ENCODE measurements at places on chromosomes 3 and 15.

DNA sequence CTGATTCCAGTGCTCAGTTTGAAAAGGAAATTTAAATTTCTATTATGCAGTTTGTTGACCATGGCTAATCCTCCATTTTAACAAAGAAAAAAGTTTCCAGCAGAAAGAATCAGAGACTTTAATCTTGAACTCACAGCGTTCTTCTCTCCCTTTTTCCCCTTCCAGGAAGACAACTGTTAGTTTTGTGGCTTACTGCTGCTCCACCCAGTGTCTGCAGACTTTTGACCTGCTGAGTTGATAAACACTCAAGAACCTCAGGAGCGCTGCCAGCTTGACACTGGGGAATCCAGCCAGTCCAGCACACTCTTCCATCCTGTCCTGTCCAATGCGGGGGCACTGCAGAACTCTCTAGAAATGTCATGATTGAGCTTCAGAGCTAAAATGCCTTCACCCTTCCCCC is 134.6 kb downstream of the LRRC28 start:
- DNase-seq = no peak

DNA sequence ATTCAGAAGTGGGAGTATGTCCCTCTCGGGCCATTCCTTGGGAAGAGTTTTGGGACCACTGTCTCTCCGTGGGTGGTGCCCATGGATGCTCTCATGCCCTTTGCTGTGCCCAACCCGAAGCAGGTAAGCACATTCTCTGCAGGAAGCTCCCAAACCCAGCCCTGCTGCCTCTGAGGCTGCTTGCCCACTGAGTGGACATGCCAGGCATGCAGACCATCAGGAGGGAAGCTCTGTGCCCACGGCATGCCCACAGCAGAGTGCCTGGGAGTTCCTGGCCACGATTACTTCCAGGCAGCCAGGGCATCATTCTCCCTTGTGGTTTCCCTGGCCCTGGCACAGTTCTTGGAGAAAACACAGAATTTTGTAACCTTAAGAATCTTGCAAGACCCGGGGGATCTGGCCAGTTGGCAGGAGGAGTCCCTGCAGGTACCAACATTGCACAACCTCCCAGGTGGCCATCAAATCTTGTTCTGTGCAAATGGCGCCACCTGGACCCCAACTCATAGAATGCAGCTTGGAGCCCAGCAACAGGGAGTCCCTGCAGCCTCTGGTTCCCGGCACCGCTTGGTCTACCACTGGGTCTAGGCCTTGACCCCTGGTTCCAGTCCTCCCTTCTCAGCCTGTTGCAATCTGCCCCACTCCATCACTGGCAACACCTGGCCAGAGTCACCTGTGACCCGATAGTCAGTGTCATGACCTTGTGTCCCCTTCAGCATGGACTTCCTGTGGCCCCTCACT is 20.4 kb downstream of the FAH start:
- peak; percentile 34 for DNase-seq

- no peak for DNase-seq
These were observed 7.3 kb downstream of the MYO5C start for GRCh38 chr15:52288051-52288942.

DNA sequence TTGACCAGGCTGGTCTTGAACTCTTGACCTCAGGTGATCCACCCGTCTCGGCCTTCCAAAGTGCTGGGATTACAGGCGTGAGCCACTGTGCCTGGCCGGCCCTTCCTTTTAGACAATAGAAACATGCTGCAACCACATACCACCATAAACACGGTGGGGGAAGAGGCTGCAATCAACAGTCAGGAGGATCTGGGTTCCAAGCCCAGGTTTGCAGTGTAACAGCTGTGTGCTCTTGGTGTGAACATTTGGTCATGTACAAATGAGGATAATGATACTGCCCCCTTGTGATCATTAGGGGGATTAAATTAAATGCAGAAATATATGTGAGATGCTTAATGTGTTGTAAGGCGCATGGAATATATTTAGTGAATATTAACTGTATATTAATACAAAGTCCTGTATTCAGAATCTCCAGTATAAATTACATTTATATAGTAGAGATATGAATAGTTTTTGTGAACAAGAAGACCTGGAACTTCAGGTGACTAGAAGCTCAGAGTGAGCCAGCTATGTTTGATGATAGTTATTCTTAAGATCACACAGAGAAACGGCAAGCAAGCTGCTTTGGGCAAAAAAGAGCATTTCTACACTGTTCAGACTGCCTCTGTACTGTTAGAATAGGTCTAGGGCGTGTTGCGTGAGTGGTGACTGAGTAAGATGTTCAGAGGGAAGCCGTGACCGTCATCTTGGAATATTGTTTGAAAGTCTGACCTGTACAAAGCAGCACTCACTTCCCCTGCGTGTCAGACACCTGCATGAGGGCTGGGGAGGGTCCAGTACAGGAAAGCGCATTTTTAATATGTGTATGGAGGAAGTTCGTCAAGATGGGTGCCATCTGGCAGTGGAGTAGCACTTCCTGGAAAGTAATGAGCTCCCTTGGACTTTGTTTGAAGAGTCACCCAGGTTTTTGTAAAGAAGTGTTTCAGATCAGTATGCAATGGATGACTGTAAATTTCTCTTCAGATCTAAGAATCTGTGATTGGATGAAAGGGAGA is 125.8 kb downstream of the PGPEP1L start:
- no peak for DNase-seq

DNA sequence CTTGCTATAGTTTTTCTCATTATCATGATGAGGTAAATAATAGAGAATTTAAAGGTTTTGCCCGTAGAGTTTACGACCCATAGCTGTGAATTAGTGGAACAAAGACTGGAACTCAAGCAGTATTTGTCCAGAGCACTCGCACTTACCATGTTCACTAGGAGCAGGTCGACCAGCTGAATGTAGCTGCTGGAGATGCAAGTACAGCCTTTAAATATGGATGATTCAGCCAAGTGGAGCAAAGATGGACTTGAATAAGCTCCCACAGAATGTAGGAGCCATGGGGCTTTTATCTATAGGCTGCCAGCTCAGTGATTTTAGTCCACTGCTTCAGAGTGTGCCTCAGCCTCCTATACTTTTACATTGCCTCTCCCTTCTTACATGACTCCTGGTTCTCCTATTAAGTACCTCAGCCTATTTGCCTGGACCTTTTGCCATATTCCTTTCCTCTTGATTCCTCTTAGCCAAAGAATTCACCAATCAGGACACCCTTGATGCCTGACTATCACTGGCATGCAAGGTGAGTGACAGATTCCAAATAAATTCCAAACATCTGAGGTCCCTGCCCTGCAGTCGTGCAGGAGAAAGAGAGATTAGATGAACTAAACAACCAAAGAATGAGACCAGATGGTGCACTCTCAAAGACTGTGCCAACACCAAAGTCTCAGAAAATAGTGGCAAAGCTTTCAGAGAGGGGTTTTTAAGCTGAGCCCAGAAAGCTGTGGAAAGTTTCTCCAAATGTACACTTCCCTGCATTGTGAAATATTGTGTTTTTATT is 3.9 kb downstream of the MKRN3 start:
- no peak for DNase-seq

DNA sequence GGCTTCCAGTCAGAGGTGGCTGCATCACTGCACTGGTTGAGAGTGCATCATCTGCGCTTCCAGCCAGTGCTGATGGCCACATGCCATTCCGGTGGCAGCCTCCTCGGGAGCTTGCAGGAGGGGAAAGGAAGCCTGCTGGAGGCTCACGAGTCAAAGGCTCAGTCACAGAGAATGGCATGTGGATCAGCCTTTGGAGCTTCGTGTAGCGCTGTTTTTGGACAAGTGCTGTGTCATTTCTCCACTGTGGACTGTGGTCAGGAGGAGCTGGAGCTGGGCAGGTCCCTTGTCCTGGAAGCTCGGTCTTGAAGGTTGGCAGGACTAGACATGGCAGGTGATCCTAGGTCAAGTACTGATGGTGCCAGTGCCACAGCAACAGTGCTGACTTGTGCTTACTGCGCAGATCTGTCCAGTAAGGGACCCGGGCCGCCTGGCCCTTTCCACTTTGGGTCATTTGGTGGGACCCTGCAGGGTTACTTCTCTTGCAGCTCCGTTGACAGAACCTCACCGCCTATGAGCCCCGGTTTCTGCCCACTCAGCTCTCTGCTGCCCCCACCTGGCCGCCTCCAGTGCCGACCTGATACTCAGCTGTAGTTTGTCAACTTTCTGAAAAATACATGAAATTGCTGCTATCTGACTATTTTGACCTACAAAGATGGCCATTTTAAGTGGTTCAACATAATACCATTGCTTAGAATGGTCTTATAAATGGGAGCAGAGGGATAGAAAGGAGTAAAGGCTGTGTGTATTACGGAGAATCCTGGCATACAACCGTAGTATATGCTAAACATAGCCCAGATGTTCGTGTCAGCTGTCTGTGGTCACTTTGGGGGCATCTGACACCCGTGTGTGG is 27.6 kb upstream of the TRPM1 start:
- peak; percentile 40 for DNase-seq

Data from stimulated activated CD8-positive, alpha-beta memory T cell treated with anti-CD3 and anti-CD28 coated beads, Interleukin-7, amount 100 ng/mL, for 4 hours (primary cell).